Activated CD4-positive, CD25-positive, alpha-beta regulatory T cell treated with anti-CD3 and anti-CD28 coated beads, Interleukin-2, amount 50 U/mL, for 72 hours (primary cell): ENCODE measurements at places on chromosomes 2 and 18.

DNA sequence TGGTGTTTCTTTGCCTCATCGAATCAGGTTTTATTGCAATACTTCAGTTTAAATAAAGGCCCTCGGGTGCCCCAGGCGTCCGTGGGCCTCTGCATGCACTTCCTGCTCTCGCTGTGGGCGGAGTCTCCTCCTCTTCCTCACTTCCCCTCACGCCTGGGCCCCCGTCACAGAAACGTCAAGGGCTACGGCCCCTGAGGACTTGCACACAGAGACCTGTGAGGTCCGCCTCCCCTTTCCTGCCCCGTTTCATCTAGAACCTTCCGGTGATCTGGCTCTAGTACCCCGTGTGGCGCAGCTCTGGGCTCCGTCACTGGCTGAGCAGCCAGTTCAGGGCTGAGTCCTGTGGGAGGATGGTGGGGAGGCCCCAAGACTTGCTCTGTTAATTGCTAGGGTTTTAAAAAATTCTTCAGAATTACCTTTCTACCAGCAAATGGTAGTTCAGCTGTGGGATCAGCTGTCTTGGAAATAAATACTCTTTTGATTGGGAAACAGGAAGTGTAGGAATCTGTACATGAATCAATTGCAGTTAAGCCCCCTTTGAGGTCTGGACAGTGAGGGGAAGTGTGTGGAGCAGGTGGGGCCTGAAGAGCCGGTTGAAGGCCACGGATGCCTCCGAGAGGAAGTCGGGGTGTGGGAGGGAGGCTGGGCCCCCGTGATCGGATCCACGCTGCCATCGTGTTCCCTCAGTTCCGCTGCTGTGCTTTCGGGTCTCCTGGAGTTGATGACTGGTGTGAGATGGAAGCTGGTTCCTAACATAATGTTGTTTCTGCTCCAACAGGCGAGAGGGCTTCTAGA lies 10.2 kb downstream of the NFATC1 start:
- DNase-seq = peak; percentile 80

- DNase-seq = no peak
Observed at GRCh38 chr18:79682894-79683625, 3.5 kb downstream of the CTDP1 start.

GRCh38 chr2:43129676-43130547 lies 96.5 kb downstream of the ZFP36L2 start:
- no peak for DNase-seq

DNA sequence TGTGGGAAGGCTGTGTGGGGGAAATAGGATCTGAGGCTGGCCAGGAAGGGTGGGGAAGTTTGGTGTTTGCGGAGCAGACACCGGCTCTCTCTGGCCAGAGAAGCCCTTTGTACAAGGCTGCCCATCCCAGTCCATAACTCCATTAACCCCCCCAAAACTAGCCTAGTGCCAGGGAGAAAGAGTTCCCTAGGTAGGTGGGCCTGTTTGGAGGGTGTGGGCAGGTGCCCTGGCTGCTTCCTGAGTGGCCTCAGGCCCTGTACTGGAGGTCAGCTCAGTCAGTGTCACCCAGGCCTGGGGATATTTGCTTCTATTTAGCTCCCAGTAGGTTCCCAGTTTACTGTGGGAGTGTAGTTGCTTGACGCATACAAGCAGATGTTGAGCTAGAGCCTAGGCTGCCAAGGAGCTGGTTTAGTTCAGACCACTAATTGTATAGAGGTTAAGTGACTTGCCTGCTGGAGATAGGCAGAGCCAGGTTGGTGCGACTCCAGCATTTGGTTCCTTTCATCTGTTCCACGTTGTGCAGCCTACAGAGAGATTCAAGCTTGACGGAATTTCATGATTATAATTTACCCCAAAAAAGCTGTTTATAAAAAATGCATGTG lies 2.9 kb upstream of the GREB1 start:
- DNase-seq = no peak

DNA sequence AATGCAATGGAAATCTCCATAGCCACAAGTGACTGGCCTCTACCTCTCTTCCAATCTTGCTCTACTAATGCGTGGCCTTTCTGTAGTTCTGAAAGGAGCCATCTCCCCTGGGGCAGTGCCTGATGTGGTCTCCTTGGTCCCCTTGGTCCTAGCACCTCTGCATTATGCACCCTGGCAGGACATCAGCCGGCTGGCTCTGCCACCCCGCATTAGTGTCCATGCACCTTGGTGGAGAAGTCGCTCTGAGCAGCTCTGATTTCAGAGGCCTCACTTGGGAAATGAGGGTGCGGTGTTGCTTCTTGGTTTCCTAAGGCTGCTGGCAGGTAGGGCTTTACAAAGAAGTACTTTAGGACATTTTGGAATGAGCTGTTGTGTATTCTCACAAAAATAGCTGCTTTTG lies 317.9 kb downstream of the GBX2 start:
- DNase-seq = no peak

- no peak for DNase-seq
Observed at GRCh38 chr2:208999911-209000310, 423.9 kb upstream of the MAP2 start.

DNA sequence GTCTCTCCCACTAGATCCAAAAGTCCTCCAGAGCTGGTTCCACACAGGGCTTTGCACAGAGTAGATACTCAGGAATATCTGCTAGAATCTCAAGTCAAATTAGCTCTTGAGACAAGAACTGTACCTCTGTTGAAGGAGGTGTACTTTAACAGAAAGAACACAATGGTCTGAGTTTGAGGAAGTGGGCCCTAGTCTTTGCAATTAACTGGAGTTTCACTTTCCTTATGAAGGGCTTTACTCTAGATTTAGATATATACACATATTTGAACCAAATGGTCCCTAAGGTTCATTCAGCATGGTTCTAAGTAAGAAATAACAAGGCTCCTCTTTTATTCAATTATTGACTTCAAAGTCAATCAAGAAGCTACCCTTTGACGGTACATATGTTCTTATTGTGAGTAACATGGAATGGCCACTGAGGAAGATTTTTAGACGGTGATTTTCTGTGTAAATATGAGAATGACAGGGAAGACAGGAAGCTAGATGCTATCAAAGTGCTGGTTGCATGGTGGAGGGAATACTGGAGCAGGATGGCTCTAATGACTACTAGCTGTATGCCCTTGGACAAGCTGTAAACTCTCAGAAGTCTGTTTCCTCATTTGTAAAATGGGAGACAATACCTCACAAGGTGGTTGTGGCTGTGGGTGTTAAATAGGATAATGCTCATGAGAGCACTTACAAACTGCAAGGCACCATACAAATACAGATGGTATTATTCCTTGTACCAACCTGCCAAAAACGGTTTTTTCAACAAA lies 73.5 kb upstream of the SERTAD2 start:
- no peak for DNase-seq

DNA sequence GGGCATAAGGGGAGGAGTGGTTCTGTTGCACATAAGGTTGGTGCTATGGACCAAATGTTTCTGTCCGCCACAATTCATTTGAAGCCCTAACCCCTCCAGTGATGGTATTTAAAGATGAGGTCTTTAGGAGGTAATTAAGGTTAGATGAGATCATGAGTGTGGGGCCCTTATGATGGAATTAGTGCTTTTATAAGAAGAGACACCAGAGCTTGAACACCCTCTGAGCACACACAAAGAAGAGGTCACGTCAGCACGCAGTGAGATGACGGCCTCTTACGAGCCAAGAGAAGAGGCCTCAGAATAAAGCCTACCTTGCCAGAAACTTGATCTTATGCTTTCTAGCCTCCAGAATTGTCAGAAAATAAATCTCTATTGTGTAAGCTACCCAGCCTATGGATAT lies 386.4 kb upstream of the CYRIA start:
- no peak for DNase-seq

GRCh38 chr18:50727721-50728471 lies 91.9 kb downstream of the MRO start:
- DNase-seq = no peak

- no peak for DNase-seq
Observed at GRCh38 chr2:58834404-58834803, 593.3 kb upstream of the FANCL start.

DNA sequence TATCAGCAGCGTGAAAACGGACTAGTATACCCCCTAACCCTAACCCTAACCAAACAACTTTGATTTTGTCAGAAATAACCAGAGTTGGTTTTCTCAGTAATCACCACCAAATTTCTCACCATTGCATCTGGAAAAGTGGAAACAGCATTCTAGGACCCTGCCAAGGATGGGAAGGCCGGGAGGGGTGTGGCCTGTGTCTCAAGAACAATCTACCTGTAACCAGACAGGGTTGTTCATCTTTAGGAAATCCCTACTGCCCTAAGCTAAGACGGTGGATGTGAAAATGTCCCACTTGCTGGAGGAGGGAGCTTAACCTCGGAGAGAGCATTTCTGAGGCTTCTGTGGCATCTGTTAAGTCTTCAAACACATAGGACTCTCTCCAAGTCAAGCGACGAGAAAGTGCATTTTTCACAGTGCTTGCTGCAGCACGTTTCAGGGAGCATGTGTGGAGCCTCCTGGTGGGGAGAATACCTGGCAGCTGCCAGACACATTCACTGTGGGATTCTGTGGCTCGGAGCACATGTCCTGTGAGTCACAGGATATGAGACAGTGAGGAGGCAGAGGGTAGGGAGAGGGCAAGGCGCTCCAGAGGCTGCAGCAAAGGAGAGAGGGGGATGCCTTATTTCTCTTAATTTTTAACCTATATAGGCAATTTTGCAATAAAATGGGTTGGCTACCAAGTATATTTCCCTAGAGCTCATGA lies 207.5 kb downstream of the SPP2 start:
- DNase-seq = no peak

- DNase-seq = no peak
Observed at GRCh38 chr2:46584134-46584848, 104.9 kb downstream of the TMEM247 start.

GRCh38 chr2:32559136-32559535 lies 68.7 kb upstream of the TTC27 start:
- DNase-seq = no peak

DNA sequence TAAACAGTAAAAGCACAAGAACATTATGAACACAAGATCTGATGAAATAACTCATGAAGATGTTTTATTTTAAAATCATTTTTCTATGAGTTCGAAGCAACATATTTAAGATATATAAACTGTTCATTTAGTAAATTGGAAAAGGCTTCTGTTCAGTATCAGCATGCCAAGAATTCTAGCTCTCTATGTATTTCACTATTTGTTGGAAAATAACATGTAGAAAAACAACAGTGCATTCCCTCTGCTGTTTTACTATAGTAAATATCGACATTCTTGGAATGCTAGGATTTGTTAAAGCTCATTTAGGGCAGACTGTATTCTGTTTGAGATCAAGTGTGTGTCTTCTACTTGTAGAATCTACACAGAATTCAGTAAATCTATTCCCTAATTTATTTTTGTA lies 750.2 kb downstream of the CCDC85A start:
- DNase-seq = no peak

DNA sequence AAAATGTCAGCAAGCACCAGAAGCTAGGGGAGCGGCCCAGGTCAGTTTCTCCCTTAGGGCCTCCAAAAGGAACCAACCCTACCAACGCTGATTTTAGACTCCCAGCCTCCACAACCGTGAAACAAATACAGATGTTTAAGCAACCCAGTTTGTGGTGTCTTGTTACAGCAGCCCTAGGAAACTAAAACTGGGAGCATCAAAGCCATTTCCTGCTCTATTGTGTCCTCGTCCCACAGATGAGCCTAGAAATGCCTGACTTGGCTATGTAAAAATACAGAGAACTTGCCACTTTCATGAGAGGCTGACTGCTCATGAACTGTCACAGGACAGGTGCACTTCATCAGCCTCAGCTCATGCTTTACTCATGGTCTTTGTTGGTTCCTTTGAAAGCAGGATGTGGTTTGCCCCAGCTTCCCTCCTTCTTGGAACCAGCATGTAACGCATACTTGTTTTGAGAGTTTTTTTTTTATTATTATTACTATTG lies 97.6 kb upstream of the SLC39A10 start:
- DNase-seq = peak; percentile 54

DNA sequence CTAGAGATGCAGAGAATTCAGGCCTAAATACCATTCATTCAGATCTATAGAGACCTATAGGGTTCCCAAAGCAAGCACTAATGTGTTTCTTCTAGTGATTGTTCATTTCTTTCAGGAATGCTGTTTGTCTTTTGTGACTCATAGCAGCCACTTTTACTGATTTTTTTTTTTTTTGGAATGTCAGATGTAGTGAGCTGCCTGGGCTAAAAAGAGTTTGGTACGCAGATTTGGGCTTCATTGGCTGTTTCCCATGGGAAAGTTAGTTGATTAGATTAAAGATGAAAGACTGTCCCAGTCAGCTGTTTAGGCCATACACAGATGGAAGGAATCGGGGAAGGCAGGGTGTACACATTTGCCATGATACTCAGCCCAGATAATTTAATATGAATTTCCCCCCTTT lies 87.6 kb downstream of the CDC42EP3 start:
- no peak for DNase-seq

DNA sequence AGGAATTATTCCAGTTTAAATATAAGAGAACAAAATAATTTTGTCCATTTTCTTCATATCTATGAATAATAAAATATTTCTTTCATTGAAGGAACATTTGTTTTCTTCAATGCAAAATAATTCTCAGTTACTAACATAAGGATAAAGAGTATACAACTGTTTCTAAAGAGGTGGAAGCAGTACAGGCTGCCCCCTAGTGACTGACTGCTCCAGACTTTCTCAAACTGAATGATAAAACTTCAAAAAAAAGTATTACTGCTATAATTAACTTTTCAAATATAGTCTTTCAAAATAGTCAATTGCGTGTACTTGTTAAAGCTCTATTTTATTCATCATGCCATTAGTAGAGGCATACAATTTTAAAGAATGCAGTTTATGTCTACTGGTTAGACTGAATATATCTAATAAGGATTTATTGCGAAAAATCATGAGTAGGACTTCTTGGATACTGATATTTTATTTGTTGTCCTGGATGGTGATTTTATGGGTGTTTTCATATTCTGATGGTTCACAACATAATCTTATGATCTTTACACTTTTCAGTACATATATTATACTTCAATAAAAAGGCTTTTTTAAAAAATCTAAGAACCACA lies 100.1 kb downstream of the WDPCP start:
- no peak for DNase-seq

DNA sequence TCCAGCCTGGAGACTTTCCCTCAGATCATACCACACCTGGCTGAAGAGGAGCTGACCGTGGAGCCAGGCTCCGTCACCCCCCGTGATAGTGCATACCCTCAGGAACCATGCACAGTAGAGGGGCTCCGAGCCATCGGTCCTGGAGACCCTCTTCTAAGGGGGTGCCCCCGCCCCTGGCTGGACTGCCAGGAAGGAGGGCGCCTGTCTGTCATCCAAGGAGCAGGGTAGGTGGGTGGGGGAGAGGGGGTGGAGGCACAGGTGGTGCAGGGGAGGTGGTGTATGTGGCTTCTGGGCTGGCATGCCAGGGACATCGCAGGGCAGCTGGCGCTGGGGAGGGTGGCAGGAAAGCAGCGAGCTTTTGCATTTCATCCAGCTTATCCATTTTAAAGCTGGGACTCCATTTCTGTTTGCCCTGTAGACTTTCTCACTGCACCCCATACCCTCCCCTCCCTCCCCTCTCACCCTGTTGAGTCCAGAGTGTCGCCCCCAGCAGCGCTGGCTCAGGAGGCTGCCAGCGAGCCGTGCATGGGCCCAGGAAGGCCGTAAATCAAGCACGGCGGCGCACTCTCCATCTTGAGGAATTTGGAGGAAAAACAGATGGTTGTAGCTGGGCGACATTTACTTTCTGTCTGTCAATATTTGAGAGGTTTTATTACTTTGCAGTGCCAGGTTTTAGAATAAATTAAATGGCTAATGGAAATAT lies 56.2 kb upstream of the HS6ST1 start:
- peak; percentile 23 for DNase-seq

GRCh38 chr2:46699934-46700256 lies 215.7 kb downstream of the MCFD2 start:
- DNase-seq = no peak
